Central memory CD4-positive, alpha-beta T cell (primary cell): ENCODE measurements at places on chromosomes 7 and 10.

DNA sequence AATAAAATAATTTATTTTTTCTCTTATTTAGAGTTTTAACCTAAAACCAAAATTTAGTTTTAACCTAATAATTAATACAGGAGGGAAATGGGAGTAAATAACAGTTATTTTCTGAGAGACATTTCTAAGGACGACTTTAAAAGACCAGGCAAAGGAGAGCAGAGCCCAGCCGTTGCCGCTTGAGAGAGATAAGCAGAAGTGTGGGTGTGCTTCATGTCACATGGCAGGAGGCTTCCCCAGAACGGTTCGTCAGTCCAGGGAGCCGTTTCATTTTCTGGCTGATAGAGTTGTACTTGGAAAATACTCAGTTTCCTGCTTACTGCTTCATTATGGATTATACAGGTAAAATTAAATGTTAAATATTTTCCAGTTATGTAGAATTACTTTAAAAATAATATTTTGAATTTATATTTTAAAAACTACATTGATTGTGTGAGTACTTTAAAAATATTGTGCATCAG, 61.4 kb downstream of the ST7 start:
- no peak for DNase-seq

DNA sequence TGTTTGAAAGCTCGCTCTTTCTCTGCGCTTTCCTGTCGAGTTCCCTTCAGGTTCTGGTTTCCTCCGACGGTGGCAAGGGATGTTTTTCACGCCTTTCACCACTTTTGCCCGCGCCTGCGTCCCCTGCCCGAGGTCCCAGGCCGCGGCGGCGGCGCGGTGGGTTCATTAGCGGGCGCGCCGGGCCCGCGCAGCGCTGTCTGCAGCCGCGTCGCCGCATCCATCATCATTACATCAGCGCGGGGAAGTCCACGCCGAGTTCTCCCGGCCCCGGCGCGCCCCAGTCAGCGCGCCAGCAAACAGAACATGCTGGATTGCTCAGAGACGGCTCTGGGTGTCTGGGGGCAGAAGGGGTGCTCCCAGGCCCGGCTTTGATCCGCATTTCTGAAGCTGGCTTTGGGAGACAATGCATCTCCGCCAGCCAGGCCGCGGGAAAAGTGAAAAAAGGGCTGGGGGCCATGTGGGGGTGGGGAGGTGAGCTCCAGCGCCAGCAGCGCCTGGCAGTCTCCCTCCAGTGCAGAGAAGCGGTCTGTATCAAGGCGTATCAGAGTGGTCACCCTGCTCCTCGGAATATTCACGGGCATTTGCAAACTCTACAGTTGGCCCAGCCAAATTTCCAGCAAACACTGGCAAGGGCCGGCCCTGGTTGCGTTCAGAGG, 8.9 kb downstream of the GLI3 start:
- DNase-seq = no peak

DNA sequence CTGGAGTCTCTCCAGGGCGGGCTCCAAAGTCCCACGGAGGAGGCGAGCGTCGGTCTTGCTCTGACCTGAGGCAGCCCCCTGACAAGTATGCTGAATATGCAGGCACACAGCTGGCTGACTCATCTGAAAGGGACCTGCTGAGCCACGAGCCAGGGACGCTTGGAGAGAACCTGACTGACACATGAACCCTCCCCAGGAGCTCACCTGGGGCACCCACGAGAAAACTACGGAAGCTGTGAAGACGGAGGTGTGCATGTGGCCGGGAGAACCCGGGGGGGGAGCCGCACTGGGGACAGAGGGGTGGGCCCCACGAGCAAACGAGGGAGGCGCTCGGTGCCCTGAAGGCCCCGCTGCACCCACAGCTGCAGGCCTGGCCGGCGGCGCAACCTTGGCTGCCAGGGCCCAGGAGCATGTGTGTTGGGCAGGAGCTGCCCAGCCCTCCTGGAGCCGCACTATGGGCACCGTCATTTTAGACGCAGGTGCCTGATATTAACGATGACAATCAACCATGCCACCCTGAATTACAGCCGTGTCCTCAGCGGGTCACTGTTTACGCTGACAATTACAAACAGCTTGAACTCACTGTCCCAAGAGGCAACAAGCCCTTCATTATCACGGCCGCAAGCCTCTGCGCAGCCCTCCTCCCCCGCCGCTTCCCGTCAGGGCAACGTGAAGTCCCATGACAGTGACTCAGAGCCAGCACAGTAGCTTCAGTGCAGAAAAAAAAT, 64.7 kb downstream of the DIP2C start:
- DNase-seq = no peak

DNA sequence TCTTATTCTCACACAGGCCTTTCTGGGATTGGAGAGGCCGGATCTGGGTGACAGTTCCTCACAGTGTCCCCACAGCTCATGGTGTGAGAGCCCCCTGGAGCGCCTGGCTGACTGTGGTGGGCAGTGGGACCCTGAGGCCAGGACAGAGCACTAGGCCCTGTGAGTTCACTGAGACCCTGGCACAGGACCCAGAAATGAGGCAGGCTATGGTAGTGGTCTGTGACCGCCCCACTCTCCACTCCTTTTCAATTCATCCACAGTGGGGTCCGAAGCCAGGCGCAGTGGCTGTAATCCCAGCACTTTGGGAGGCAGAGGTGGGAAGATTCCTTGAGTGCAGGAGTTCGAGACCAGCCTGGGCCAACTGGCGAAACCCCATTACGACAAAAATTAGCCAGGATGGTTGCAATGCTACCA, 95.9 kb upstream of the TNRC18 start:
- no peak for DNase-seq

GRCh38 chr7:137073571-137074325, 205.3 kb downstream of the CHRM2 start:
- DNase-seq = no peak

DNA sequence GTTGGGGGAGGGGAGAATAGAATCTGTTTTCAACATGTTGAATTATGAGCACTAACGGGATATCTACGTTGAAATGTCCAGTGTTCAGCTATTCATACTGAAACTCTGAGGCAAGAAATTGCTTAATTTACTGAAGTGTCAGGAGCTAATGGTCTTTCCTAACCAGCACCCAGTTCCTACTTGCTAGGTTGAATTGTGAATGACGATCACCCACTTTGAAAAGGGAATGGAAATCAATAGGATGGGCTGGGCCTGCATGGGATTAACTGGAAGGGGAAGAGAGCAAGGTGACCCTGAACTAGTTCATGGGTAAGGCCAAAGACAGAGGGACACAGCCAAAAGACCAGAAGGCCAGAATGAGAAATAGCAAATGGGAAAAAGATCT, 51.3 kb downstream of the HIPK2 start:
- DNase-seq = no peak

DNA sequence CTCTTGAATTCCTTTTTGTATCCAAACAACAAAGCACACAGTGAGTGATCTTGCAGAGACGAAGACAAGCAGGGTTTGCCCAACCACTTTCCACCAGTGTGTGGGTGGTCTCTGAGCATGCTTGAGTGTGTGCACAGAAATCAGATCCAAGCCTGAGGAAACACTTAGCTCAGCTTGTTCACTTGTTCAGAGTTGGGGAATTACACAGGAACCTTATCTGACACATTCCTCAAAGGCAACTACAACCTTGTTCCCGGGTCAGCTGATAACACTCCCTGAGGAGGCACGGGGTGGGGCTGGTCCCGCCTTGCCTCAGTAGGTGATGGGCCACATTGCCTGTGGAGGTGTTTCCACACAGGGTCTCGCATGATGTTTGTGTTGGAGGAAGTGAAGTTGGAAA, 216.9 kb downstream of the DYNC1I1 start:
- DNase-seq = no peak

GRCh38 chr10:6969659-6970058, 389.6 kb upstream of the PRKCQ start:
- DNase-seq = no peak

DNA sequence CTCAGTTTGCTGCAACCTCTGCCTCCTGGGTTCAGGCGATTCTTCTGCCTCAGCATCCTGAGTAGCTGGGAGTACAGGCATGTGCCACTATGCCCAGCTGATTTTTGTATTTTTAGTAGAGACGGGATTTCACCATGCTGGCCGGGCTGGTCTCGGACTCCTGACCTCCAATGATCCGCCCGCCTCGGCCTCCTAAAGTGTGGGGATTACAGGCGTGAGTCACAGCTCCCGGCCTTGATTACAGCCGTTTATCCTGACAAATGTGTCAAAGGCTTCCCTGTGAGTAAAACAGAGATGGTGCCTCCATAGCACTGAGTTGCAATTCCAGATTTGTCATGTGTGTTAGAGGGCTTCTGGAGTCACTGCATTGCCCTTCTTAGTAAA, 273.7 kb downstream of the CCDC3 start:
- DNase-seq = no peak

- DNase-seq = no peak
These were observed 126.0 kb downstream of the DNAJB6 start for GRCh38 chr7:157462840-157463239.

GRCh38 chr7:44960011-44960580, 18.7 kb downstream of the MYO1G start:
- DNase-seq = no peak

- DNase-seq = no peak
These were observed 65.0 kb upstream of the ADGRA1 start for GRCh38 chr10:133022776-133023100.

DNA sequence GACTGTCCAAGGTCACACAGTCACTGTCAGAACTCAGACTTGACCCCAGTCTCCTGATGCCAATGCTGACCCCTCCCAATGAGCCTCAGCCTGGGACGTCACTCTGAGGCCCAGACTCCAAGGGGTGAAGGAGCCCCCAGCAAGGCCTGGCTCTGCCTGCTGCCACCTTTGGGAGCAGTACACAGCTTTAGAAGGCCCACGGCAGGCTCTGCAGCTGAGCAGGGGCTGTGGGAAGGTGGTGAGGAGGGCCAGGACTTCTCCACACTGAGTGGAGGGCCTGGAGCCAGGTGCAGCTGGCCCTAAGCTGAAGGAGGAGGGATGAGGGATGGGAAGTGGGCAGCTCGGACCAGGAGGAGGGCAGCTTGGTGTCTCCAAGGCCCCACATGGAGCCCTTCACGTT, 23.9 kb upstream of the ZMIZ1 start:
- no peak for DNase-seq

DNA sequence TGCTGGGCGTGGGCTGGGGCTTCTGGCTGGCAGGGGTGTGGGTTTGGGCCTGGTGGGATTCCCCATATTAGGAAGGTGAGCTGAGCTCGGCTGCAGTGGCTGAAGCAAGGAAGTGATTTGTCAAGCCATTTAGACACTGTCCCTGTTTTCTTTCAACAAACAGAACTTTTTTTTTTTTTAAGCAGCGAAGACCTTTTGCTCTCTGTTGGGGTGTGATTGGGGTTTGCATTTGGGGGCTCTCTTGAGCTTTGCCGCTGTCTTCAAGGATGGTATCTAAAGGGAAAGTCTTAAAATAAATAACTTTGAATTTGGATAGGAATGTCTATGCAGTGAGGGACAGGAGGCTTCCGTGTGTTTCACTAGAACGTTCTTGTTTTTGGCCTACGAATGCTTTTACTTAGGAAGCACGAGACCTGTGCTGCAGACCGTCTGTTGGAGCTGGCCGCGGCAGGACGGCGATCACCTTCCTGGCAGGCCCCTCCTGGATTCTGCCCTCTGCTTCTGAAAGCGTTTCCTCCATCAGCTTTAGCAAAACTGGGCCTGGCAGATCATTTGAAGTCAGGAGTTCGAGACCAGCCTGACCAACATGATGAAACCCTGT, 43.9 kb downstream of the FOXK1 start:
- DNase-seq = no peak

- no peak for DNase-seq
These were observed 2.6 kb upstream of the SEC31B start for GRCh38 chr10:100522107-100522801.

GRCh38 chr7:142488036-142488633, 230.3 kb upstream of the PRSS58 start:
- DNase-seq = no peak

DNA sequence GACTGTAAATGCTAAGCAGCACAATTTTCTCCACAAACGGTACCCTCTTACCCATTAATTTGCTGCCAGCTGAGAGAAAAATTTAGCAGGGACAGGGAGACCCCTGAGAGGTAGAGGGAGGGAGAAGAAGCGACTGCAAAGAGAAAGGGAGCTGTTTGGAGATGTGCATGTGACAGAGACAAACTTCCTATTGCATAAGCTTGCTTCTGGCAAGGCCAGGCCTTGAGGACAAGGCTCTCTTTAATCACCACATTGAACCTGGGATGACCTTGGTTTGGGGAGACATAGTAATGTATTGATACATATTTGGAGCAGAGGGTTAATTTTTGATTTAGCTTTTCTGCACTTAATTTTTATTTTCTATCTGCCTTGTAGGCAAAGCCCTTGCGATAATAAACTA, 31.1 kb upstream of the HIBADH start:
- DNase-seq = no peak

GRCh38 chr10:80141696-80142460, 9.3 kb downstream of the PLAC9 start:
- DNase-seq = no peak

DNA sequence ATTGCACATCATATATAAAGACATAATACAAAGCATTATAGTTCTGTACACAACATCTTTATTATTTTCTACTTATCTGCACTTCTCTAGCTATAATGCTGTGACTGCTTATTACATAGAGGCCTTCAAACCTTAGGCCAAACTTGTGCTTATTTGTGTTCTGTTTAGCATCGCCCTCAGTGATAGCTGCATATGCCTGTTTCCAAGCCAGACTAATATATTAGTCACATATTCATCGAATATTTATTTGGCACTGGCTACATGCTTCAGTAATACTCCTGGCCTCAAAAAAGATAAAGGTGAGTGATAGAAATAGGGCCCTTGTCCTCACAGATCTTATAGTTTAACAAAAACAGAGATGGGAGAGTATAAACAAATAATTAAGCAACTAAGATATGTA, 30.2 kb upstream of the SEMA3D start:
- no peak for DNase-seq

DNA sequence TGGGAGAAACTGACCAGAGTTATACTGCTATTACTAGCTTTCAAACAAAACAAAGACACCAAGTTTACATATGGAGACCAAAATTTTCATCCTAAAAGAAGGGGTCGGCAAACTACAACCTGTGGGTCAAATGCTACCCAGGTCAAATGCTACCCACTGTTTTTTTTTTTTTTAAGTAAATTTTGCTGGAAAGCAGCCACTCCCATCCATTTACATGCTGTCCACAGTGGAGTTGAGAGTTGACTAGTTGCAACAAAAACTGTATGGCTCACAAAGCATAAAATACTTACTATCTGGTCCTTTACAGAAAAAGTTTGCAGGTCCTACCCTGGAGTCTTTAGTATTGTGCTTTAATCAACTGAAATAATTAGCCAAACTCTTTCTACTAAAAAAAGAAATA, 91.4 kb downstream of the SIRT1 start:
- no peak for DNase-seq

GRCh38 chr10:70775679-70776454, 9.3 kb downstream of the TBATA start:
- no peak for DNase-seq
